ENCODE measurements at places on chromosomes 13 and 19.

DNA sequence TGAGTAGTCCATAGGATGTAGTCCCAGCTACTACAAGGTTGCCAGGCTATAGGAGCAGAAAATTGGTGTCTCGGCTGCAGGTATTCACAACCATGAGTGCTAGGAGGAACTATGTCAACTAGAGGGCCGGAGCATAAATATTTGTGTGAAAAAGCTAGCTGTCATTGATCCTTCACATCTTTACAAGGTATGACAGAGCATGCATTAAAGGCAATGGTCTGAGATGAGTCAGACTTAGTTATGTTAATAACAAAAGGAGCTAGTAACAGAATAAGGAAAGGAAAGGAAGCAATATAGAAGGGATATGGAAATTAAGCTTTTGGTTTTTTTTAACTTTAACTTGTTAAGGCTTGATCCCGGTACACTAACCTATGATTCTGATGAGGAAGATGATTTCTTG is 40.9 kb upstream of the PSG9 start:
- no peak overlapping the region for H3K4me3 ChIP-seq
- no peak overlapping the region for H3K27ac ChIP-seq
- H3K27me3 ChIP-seq, result peaks cover 18% of the 10 kb centered on the region
- no peaks in the 10 kb centered on the region for H3K36me3 ChIP-seq
- H3K4me1 ChIP-seq, result no peaks in the 10 kb centered on the region

DNA sequence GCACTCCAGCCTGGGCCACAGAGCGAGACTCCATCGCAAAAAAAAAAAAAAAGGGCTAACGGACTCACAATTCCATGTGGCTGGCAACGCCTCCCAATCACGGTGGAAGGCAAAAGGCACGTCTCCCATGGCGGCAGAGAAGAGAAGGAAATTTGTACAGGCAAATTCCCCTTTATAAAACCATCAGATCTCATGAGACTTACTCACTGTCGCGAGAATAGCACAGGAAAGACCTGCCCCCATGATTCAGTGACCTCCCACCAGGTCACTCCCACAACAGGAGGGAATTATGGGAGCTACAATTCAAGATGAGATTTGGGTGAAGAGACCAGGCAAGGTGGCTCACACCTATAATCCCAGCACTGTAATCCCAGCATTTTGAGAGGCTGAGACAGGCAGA is 18.7 kb upstream of the NMRK2 start:
- H3K27me3 ChIP-seq, result peaks cover 8% of the 10 kb centered on the region
- H3K36me3 ChIP-seq, result peaks cover 5% of the 10 kb centered on the region
- no peak overlapping the region for H3K27ac ChIP-seq
- no peak for DNase-seq
- peaks cover 3% of the 10 kb centered on the region for H3K4me1 ChIP-seq

DNA sequence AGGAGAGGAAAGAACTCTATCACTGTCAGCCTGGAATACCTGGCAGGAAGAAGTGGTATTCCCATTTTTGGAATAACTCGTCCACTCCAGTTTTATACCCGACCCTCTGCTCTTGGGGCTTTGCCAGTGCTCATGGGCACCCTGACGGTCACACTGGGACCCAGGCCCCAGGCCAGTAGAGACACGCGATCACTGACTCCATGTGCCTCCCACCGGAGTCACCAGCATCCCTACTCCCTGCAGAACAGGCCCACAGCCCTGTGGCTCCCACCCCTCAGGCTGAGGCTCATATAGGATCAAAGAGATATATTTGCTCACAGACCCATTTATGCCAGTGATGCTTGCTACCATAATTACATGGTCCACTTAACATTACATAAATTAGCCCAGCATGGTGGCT is 3.5 kb downstream of the GRTP1 start:
- H3K27ac ChIP-seq, result no peak overlapping the region
- H3K4me3 ChIP-seq, result no peak overlapping the region
- peaks cover 45% of the 10 kb centered on the region for H3K27me3 ChIP-seq

DNA sequence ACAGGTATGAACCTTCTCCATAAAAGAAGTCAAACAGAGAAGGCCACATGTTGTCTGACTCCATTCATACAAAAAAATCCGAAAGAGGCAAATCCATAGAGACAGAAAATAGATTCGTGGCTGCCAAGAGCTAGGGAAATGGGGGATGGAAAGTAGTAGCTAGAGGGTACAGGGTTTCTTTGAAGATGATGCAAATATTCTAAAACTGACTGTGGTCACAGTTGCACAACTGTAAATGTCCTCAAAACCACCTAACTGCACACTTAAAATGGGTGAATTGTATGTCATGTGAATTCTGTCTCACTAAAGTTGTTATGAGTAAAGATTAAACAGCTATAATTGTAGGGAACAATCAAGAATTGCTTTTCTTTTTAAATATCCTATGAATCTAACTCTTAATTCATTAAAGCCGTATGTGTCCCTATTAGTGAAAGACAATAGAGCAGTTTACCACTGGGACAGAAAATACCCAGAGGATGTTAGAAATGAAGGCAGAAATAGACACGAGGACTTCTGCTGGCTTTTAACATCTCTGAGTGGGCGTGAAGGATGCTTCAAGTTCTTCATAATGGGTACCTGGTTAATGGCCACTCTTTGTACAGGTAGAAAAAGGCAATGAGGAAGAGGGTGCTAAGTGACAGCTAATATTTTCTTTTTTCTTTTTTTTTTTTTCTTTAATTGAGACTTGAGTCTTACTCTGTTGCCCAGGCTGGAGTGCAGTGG is 21.2 kb downstream of the INSR start:
- H3K27ac ChIP-seq, result no peak overlapping the region
- no peaks in the 10 kb centered on the region for H3K27me3 ChIP-seq
- H3K36me3 ChIP-seq, result peaks cover 5% of the 10 kb centered on the region
- H3K4me1 ChIP-seq, result peaks cover 13% of the 10 kb centered on the region
- no peak for DNase-seq

- H3K27ac ChIP-seq, result no peak overlapping the region
- H3K4me3 ChIP-seq, result no peak overlapping the region
- no peaks in the 10 kb centered on the region for H3K27me3 ChIP-seq
- DNase-seq, result no peak
- peaks cover 46% of the 10 kb centered on the region for H3K36me3 ChIP-seq
Observed at GRCh38 chr13:27635266-27635665, 13.6 kb downstream of the POLR1D start.

GRCh38 chr13:72757792-72758535 is 23.7 kb downstream of the DIS3 start:
- H3K4me1 ChIP-seq, result no peaks in the 10 kb centered on the region
- no peak overlapping the region for H3K27ac ChIP-seq
- H3K4me3 ChIP-seq, result no peak overlapping the region

GRCh38 chr13:37277007-37277406 is 171.5 kb upstream of the CSNK1A1L start:
- H3K27ac ChIP-seq, result no peak overlapping the region
- DNase-seq, result no peak
- no peak overlapping the region for H3K4me3 ChIP-seq

- no peak overlapping the region for H3K27ac ChIP-seq
- H3K27me3 ChIP-seq, result no peaks in the 10 kb centered on the region
- DNase-seq, result peak; percentile 2
- H3K36me3 ChIP-seq, result no peaks in the 10 kb centered on the region
- no peak overlapping the region for H3K4me3 ChIP-seq
Observed at GRCh38 chr13:89755729-89756492, 1591.6 kb upstream of the MIR17HG start.

DNA sequence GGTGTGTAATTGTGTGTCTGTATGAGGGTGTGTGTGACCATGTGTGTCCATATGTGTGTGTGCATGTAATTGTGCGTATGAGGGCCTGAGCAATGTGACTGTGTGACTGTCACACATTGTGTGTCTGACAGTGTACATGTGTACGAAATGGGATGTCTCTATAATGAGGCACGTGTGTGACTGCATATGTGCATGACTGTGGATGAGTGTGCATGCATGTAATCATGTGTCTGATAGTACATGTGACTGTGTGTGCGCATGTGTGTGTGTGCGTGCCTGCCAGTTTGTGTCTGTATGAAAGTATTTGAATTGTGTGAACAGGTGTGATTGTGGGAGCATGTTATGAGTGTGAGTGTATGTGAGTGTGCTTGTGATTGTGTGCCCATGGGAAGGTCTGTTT is 2.2 kb upstream of the ACSBG2 start:
- no peak overlapping the region for H3K27ac ChIP-seq
- no peak for DNase-seq
- H3K27me3 ChIP-seq, result peaks cover 3% of the 10 kb centered on the region

GRCh38 chr19:46898731-46899130 is 37.9 kb downstream of the ARHGAP35 start:
- no peak overlapping the region for H3K27ac ChIP-seq
- peaks cover 25% of the 10 kb centered on the region for H3K4me1 ChIP-seq
- H3K27me3 ChIP-seq, result no peaks in the 10 kb centered on the region
- no peak overlapping the region for H3K4me3 ChIP-seq
- no peak for DNase-seq
- peaks cover 5% of the 10 kb centered on the region for H3K36me3 ChIP-seq

DNA sequence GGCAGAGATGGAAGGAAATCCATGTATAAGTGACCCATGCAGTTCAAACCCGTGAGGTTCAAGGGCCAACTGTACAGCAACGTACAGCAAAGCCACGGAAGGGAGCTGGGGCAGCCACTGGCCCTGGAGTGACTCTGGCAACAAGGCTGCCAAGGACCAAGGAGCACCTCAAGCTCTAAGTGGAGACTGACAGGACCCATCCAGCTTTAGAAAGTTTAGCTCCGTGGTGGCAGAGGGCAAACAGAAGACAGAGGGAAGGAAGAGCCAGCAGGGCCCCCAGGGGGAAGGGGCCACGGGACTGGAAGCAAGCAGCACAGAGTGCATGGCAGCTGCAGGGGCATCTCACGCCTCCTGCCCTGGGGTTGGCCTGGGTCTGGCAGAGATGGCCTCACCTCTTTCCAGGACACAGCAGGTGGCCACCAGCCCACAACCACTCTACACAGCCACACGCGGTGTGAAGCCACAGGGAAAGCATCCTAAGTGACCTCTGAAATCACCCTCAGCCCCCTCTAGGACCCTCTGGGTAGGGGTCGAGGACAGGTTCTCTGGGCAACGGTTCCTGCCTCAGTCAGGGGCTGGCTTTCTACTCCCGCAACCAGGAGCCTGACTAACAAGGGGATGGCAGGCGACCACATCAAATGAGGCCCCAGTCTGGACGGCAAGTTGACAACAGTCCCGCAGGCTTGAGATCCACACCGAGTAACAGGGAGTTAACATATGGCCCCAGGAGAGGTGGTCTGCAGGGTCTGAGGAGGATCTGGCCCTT is 3.8 kb downstream of the MIER2 start:
- peaks cover 78% of the 10 kb centered on the region for H3K4me1 ChIP-seq
- H3K27me3 ChIP-seq, result peaks cover 7% of the 10 kb centered on the region
- DNase-seq, result no peak
- no peak overlapping the region for H3K4me3 ChIP-seq

GRCh38 chr19:51686171-51686570 is 7.0 kb upstream of the SPACA6 start:
- H3K4me1 ChIP-seq, result peaks cover 14% of the 10 kb centered on the region
- no peak overlapping the region for H3K4me3 ChIP-seq
- H3K27me3 ChIP-seq, result peaks cover 46% of the 10 kb centered on the region
- no peak for DNase-seq
- no peak overlapping the region for H3K27ac ChIP-seq

GRCh38 chr19:3768015-3768747 is 3.8 kb downstream of the RAX2 start:
- no peak overlapping the region for H3K27ac ChIP-seq
- peaks cover 36% of the 10 kb centered on the region for H3K36me3 ChIP-seq
- H3K4me3 ChIP-seq, result no peak overlapping the region
- no peak for DNase-seq
